ENCODE measurements at places on chromosomes 1 and 21. TPM values are rescaled to one million over a fixed set of nuclear protein-coding genes. Genes with fewer than 3 reads are reported as not detected.

The CD2 gene
- 0.10 TPM for total RNA-seq

The SDC3 gene
- 36.1 TPM for total RNA-seq

DNA sequence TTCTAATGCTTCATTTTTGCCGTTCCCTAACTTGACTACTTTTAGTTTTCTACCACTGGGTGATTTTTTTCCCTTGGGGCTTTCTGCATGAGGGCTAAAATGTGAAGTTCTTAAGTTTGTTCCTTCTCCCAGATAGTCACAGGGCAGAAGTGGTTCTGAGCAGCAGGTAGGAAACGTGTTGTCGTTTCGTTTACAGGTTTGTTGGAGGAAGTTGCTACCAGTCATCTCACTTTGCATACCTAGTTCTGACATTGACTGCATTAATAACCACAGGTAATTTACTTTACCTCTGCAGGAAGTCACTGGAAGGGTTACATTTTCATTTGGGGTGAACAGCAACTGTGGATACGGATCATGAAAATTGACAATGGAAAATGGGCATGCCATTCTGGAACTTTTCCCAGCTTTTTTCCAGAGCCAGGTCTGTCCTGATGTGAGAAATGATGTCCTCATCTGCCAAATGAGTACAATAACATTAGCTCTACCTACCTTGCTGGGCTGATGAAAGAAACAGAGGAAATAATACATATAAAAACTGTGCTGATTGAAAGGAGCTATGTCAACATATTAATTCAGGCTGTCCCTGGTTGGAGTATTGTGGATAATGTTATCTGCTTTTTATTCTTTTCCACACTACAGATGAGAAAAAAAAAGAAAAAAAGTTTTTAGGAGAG lies 94.2 kb downstream of the DISC1 start:
- no peak for DNase-seq

- DNase-seq, result peak; percentile 61
These were observed 49.7 kb downstream of the MDM4 start for GRCh38 chr1:204565617-204566582.

The LCE1E gene
- total RNA-seq, result not detected

- DNase-seq, result no peak
These were observed 638.3 kb downstream of the MATN1 start for GRCh38 chr1:30084909-30085571.

- DNase-seq, result no peak
These were observed 11.1 kb downstream of the CPT2 start for GRCh38 chr1:53207726-53208125.

DNA sequence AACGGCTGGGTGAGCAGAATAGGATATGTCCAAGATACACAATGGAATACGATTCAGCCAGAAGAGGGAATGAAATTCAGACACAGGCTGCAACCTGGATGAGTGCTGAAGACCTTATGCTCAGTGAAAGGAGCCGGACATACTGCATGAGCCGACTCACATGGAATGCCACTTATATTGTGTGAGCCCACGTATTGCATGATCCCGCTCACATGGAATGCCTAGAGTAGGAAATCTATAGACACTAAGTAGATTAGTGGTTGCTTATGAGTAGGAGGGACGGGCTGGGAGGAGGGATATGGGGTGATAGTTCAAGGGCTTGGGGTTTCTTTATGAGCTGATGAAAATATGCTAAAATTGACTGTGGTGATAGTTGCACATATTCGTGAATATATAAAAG lies 26.8 kb downstream of the TMPRSS2 start:
- DNase-seq, result no peak

DNA sequence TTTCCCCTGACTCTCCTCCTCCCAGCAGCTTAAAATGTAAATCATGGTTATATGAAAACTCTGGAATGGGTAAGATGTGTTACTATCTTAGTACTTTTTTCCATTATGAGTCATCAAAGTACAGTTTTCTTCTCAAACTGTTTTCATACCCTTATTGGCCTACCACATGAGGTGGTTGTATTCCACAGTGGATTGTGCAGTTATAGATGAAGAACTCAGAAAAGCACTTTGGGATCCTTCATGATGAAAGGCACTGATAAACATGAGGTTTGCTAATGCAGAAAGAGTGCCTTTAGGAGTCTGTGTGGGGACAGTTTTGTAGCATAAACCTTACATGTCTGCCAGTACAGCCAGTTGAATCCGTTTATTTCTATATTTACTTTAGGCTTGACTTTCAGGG lies 32.0 kb upstream of the MYOCOS start:
- DNase-seq, result no peak

The NBPF4 gene
- total RNA-seq, result not detected

- no peak for DNase-seq
These were observed 2.6 kb downstream of the RCC1 start for GRCh38 chr1:28508435-28508754.

GRCh38 chr1:172530000-172530399 lies 3.0 kb upstream of the SUCO start:
- DNase-seq, result no peak

DNA sequence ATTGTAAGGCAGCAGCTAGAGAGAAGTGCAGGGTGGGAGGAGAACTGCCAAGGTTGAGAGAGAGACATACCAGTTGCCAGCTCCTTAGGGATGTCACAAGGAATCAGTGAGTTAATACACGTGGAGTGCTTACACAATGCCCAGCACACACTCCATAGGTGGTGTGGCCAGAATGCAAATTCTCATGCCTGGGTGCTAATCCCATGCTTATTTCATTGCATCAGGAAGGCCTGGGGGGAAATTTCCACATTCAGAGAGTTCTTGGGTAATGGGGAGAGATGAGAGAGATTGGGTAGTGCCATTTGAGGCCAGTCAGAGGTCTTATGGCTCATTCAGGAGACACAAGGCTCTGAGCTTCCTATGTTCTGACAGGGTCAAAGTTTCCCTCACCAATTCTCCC lies 38.7 kb downstream of the GJA5 start:
- DNase-seq, result no peak

DNA sequence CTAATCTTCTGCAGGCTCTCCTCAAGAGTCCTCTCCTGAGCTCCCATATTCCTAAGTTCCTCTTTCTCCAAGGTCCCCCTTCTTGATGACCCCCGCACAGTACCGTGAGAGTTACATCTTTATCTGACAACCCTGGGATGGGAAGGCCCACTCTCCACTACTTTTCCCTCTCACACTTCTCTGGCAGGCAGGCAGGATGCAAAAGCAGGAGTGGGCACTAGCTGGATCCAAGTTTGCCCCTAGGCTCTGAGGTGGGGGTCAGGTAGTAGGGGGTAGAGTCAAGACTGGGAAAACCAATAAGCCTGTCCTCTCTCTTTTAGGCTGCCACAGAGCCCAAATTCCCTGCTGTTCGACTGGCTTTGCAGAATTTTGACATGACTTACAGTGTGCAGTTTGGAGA lies 3.9 kb downstream of the NSUN4 start:
- no peak for DNase-seq

DNA sequence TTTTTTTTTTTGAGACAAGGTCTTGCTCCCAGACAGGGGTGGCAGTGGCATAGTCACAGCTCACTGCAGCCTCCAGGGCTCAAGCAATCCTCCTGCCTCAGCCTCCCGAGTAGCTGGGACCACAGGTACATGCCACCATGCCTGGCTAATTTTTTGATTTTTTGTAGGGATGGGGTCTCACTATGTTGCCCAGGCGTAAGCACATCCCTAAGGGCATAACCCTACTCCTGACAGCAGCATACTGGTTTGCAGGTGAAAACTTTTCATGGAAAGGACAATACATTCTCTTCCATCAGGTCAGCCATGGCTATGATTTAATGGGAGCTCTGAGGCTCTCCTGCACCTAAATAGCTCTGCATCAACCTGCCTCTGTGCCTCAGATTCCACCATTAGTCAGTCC lies 29.4 kb downstream of the UBIAD1 start:
- no peak for DNase-seq

The GBP1 gene
- total RNA-seq, result 0.80 TPM

GRCh38 chr1:53341521-53341895 lies 13.6 kb upstream of the LRP8 start:
- DNase-seq, result no peak

The DDR2 gene
- total RNA-seq, result 1.9 TPM

DNA sequence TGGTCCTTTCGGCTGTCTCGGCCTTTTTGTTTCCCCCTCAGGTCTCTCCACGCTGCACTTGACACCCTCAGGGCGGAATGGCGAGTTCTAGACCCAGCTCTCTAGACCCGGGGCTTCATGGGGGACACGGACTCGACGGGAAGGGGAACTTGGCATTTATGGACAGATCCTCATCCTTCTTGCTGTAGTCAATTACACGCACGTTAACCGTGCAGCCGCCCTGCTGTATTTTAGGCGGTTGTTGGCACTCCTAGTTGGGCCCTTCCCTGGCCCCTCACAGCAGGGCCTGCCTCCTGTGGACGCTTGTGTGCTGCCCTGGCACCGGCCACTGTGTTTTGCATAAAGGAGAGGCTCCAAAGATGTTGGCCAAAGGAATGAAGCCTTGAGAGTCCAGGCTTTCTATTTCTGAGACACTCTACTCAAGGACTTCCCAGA lies 558 bp upstream of the BTG3 start:
- no peak for DNase-seq

DNA sequence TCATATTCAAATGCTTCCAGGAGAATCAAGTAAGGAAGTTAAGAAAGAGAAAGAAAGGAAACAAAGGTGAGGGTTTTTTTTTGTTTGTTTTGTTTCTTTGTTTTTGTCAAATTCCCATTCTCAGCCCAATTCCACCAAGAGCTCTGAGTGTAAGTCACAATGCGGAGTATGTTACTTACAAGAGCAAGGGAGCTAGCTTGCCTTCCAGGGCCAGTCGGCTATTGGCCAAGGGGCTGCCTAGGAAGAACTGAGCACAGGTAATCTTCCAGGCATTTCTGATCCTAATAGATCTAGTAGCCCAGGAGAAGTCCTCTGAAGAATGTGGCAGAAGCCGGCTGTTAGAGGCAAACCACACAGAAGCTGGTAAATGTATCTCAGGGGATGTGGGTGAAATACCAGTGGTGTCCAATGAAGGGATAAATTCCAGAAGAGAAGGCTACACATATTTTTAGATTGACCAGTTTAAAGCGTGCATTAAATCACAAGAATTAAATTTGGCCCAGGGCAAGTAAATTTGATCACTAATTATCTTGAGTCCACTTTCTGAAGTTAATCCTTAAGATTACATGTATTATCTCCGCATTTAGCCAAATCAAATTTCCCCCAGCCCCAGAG lies 239.6 kb upstream of the ADAMTS5 start:
- DNase-seq, result no peak

- no peak for DNase-seq
These were observed 33.7 kb upstream of the PARP1 start for GRCh38 chr1:226441629-226442028.

DNA sequence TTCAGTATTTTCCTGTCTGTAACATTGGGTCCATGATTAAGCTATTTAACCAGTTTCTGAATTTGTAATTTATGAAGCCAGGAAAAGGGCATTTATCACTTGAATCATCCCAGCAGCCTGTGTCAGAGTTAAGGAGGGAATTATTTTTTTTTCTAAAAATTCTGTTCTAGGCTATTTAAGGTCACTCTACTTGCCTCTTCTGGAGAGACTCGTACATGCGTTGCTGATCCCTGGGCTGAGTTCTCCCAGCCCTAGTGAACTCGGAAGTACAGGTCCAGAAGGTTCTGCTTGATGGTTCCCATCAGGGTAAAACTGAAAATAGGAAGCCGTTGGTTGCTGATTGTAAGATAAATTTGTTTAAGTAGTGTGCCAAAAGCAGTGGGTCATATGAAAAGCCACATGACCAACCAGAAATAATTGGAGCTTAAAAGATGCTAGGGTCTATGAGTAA lies 90.7 kb downstream of the GPR88 start:
- DNase-seq, result no peak

DNA sequence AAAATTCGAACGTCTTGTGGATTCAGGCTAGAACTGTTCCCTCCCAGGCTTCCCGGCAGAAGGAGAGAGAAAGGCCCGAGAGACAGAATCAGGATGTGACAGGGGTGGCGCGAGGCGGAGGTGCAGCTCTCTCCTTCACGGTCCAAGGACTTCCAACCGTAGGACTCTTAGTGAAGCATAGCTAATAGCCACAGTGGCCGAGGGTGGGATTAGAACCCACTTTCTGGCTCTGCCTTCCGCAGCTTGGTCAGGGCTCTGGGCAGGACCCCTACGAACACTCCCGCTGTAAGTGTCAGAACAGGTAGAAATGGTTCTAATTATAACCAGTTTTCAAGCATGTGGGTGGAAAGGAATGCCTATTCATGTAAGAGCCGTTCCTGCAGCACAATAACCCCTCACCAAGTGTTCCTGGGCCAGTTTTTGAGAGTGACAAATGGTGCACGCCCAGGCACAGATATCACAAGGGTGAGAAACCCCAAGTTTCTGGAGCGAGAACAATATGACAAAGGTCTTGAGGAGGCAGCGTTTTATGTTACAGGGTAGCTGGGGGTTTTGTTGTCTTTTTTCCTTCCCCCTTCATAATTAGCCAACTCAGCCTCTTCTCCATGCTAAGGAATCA lies 86.4 kb downstream of the SYF2 start:
- DNase-seq, result no peak

- no peak for DNase-seq
These were observed 19.2 kb downstream of the NFYC start for GRCh38 chr1:40710581-40711315.

DNA sequence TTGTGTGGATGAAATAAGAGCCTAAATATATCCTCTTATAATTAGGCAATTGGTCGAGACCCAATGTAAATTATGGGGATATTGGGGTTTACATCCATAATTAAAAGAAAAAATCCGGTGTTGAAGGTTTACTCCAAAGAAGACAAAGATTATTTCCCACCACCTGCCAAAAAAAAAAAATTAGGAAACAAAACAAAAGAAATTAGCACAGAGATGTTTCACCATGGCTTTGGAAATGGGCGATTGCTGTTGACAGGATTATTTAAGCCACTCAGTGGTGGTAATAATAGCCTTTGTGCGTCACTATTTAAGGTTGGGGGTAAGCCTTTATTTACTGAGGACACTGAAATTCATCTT lies 585 bp upstream of the GLRX2 start:
- no peak for DNase-seq

GRCh38 chr1:115183721-115184259 lies 94.5 kb upstream of the TSPAN2 start:
- DNase-seq, result no peak

The TEDDM1 gene
- total RNA-seq, result not detected

The OR2T29 gene
- total RNA-seq, result not detected

The OLFML2B gene
- total RNA-seq, result 1.5 TPM

The LCE1C gene
- not detected for total RNA-seq

Measured in Panc1 (cell line).